ENCODE measurements at places on chromosomes 2 and 18. TPM values are rescaled to one million over a fixed set of nuclear protein-coding genes. Genes with fewer than 3 reads are reported as not detected.

SPDYA gene
- 0.56 TPM for total RNA-seq

AGFG1 gene
- total RNA-seq = 45.9 TPM

PROKR1 gene
- not detected for total RNA-seq

MRPL33 gene
- 94.3 TPM for total RNA-seq

AGBL5 gene
- 19.7 TPM for total RNA-seq

ROCK1 gene
- 41.9 TPM for total RNA-seq

CMPK2 gene
- total RNA-seq = 1.9 TPM

ZNG1B gene
- total RNA-seq = 28.6 TPM

TMEM178A gene
- not detected for total RNA-seq

AFF3 gene
- total RNA-seq = not detected

KCNS3 gene
- total RNA-seq = 1.5 TPM

DYNC1I2 gene
- 164 TPM for total RNA-seq

CD8B2 gene
- total RNA-seq = not detected

SERPINB4 gene
- not detected for total RNA-seq

RBKS gene
- total RNA-seq = 1.2 TPM

ANO7 gene
- 1.1 TPM for total RNA-seq

B3GNT7 gene
- 13.6 TPM for total RNA-seq

STARD7 gene
- total RNA-seq = 284 TPM

SCN9A gene
- total RNA-seq = 0.56 TPM
